ENCODE measurements at places on chromosomes 6 and 20.
A peak's percentile ranks its signal among the peaks of the same experiment; 100 is the strongest.

DNA sequence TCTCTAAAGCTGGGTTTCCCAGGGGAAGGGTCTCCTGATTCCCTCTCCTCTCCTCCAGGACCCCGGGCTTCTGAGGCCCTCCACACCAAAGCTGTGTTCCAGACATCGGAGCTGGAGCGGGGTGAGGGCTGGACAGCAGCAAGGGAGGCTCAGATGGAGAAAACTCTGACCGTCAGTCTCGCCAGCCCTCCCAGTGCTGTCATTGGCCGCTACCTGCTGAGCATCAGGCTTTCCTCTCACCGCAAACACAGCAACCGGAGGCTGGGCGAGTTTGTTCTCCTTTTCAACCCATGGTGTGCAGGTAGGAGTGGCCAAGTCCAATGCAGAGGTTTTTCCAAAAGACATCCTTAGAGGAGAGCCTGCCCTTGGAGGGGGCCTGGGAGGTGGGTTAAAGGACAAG is 14.4 kb downstream of the TGM6 start:
- no peak for DNase-seq

DNA sequence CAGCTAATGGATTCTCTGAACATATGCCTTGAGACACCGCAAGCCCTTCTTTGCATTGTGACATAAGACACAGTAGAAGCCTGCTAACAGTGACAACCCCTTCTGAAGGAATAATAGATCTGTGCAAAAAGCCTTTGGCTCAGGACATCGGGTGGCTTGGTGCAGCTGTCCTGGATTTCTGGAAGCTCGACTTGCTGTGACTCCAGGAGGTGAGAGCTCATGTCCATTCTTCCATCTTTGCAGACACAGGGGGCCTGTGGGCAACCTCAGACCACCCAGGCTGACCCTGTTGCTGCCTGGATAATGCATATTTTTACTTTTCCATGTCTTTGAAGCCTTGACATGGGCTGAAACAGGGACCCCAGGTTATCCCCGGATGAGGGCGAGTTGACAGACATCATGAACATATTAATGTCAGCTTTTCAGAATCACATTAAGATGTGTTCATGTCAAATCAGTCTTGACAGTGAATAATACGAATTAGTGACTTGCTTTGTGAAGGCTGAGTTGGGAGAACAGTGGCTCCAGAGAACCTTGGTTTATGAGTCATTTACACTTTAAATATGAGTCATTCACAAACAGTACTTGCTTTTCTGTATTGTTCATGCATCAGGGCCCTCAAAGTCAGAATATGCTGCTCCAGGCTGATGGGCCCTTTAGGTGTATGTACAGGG is 66.8 kb upstream of the IYD start:
- no peak for DNase-seq

DNA sequence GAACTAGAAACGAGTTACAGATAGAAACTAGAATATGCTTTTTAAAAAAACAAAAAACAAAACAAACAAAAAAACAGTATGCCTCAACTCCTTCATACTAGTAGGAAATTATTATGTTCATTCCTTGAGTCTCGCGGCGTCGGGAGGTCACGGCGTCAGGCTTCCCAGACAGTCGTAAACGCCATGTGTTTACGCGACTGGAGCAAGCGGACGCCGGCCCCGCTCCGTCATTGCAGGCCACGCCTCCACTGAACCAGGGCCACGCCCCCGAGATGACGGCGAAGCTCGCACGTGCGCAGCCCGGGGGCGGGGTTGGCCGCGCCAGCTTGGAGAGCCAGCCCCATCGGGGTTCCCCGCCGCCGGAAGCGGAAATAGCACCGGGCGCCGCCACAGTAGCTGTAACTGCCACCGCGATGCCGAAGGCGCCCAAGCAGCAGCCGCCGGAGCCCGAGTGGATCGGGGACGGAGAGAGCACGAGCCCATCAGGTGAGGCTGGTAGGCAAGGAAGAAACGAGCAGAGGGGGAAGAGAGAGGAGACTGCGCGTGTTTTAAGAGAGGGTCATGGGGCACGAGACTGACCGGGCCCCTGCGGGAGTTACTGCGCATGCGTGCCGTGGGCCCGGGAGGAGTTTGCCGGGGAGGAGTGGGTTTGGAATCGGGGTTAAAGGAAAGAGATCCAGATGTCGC is at the start of gene ABCF1:
Gene ABCF1, plus strand, starts transcription at position 368 of the 687 bp plus-strand sequence. Its CDS starts 46 bp downstream, at position 414.
- peak; percentile 88 for DNase-seq

DNA sequence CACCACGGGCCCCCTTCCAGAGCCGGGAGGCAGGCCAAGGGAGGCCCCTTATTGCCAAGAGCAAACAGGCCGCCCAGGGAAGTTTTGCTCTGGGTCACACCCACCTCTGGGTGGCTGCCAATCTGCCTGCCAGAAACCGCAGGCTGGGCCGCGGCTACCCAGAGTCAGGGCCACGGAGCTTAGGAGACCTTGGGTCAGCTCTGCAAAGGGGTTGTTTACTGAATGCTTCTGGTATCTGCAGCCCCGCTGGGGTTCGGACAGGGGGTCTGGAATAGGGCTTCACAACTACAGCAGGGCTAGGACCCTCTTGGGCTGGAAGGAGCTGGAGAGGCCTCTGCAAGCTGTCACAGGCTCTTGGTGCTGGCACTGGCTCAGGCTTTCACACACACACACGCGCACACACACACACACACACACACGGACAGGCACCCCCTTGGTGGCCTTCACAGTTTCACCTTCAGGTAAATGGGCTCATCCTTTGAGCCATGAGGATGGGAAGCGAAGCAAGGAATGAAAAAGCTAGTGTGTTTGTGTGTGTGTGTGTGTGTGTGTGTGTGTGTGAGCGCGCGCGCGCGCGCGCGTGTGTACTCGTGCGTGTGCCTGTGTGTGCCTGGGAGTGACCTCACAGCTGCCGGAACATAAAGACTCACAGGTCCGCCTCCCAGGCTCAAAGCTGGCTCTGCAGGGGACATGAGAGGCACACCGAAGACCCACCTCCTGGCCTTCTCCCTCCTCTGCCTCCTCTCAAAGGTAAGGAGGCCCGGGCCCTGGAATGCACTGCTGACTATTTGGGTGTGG is at the start of gene CCN5:
Gene CCN5, plus strand, starts transcription at position 669 of the 798 bp plus-strand sequence. Its CDS starts 22 bp downstream, at position 691.
- no peak for DNase-seq

DNA sequence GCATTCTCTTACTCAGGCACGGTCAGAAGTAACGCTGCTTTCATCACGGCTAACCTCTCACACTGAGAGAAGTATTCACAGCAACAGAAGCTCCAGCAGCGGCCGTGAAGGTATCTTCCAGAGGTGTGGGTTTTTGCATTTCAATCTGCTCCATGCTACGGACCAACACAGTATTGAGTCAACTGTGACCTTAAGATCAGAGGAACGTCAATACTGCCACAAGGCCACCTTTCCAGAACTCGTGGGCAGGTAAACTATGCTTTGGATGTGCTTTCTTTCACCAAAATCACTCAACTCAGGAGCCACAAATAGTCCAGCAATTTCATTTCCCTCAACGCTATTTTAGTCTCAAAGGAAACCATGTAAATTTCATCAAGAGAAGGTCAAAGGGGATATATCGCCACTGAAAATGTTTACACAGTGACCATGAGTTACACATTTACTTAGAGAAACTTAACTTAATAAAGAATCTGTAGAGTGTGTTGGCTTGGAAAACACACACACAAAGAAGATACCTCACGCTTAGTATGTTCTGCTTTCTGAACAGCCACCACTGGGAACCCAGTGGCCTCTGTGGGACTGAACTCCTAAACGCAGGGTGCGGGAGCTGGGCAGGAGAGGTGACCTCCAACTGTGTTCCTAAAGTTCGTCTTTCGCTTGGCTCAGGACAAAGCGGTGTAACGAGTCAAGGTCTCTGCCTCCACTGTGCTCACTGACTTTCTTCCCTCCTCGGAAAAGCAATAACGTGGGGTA is 27.9 kb downstream of the TXNDC5 start:
- no peak for DNase-seq

DNA sequence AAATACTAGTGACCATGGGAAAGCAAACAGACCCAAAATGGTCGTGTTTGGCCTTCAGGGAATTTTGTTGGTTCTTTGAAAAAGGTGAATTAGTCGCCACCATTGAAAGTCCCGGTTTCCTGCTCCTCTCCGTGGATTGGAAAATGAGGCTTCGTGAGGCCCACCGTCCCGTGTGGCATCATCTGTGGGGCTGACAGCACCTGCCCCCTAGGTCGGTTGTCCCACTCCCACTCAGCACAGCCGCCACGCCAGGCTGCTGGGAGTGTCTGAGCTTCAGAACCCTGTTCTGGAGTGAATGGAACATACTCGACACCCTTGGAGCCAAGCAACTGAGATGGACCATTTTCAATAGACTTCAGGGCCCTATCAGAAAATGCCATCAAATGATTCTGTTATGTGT is 33.0 kb upstream of the FOXC1 start:
- DNase-seq, result no peak

- DNase-seq, result no peak
Measured at GRCh38 chr6:143401636-143402370, 48.7 kb downstream of the ADAT2 start.

GRCh38 chr6:48520951-48521350 is 410.0 kb upstream of the PTCHD4 start:
- DNase-seq, result no peak

DNA sequence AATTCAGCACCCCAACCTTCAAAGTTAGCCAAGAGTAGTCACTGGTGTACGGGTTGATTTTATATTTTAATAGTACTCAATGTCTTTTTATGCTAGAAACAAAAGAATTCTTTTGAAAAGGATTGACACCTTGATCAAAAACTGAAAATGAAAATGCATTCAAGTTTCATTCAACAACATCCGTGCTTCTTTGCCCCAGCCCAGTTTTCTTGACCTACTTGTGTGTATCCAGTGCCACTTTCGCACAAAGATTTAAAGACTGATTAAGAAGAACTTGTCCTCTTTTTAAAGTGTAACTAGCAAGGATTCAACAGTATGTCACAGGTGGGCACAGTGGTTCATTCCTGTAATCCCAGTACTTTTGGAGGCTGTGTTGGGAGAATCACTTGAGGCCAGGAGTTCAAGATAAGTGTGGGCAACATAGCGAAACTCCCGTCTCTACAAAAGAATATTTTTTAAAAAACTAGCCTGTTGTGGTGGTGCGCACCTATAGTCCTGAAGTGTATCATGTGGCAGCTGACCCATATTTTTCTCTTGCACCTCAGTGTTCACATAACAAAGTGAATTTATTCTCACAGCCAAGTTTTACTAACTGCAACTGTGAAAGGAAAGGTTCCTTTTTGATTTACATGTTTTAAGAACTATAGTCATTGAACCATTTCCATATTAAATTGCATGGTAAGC is 22.7 kb upstream of the CD2AP start:
- DNase-seq, result no peak

- DNase-seq, result peak; percentile 59
Measured at GRCh38 chr20:53126185-53126584, 154.0 kb downstream of the TSHZ2 start.

DNA sequence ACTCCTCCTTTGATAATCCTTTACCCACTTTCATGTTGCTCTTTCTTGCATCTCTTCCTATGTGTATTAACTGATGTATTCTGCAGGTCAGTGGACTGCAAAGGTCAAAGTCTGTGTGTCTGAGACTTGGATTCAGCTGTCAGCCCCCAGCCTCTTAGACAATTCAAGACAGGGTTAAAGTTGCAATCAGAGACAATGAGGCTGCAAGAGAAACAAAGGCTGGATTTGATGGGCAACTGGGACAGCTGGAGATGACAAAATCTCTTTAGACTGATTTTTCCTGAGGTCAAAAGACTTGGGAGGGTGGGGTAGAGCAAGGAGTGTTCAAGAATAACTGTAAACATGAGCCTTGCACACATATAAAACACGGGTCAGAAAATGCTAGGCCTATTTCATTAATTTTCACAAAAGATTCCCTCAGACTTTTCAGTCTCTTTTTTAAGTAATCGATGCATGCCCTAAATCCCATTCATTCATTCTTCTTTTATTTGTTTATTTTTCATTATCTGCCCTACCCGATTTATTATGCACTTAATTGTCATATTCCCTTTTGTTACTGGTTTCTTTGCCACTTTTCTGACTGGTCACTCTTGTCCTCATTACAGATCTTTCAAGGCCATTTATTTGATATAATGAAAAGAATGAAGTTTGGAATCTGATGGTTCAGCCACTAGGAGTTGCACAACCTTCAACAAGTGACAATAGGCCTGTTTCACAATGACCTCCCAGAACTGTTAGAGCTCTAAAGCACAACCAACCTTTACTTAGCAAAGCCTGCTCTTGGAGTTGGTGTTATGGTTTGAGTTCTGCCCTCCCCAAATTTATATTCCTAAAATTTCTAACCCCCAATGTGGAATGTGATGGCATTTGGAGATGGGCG is 33.8 kb upstream of the AKAP12 start:
- no peak for DNase-seq

DNA sequence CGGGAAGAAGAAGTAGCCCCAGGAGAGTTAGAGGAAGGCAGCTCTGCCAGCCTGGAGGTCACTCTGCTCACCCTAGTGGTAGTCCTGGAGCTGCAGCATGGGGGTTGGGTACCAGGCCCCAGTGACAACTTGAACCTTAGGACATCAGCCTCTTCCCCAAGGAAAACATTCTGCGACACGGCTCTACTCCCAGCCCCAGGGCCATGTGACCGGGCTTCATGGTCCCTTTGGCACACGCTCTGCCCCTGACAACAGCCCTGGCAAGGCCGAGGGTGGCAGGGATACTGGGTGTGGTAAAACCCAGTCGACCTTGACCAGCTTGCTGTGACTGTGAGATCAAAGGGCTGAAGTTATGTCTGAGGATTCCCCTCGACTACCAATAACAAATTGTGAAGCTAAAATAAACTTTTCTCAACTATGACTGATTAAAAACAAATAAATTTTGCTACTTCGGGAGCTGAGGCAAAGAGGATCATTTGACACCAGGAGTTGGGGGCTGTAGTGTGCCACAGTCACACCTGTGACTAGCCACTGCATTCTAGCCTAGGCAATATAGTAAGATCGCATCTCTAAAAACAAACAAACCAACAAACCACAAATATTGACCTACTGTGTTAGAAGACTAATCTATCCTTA is 24.4 kb upstream of the ARID1B start:
- no peak for DNase-seq

DNA sequence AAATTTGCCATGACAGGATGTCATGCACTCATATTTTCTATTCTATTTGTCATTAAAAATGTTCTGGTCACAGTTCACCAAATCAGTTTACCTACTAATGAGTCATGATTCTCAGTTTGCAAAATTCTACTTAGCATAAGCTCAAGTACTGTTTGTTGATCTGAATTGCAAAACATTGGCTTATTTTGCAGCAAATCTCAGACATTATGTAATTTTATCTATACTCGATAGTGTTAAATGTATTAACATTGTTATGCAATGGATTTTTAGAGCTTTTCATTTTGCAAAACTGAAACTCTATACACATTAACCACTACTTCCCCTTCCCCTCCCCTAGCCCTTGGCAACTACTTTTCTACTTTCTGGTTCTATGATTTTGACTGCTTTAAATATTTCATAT is 213.8 kb upstream of the ZFP64 start:
- no peak for DNase-seq

DNA sequence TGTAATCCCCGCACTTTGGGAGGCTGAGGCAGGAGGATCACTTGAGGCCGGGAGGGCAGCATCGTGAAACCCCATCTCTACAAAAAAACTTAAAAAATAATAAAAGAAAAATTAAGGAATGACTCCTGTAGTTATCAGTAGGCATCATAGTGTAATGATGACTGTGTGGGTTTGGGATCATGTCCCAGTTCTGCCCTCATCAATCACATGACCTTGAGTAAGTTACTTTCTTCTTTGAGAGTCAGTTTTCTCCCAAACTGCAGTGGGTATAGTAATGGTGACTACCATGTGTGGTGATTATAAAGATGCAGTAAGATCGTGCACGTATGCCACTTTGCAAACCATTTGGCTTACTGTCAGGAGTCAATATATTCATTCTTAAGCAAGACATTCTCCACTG is 89.2 kb downstream of the TXNDC5 start:
- no peak for DNase-seq

GRCh38 chr6:166772518-166772917 is 145.5 kb upstream of the RPS6KA2 start:
- no peak for DNase-seq

GRCh38 chr6:19665613-19665909 is 171.6 kb upstream of the ID4 start:
- no peak for DNase-seq

Data from NCI-H2107 (cell line).